ENCODE measurements at places on chromosomes 7 and 10. TPM values are rescaled to one million over a fixed set of nuclear protein-coding genes. Genes with fewer than 3 reads are reported as not detected.

SCART1 gene
- total RNA-seq, result 2.2 TPM

ANKRD61 gene
- total RNA-seq, result not detected

SPDYE9 gene
- total RNA-seq, result not detected

HGF gene
- 285 TPM for total RNA-seq

NPFFR1 gene
- total RNA-seq, result not detected

PNLIPRP1 gene
- not detected for total RNA-seq

BET1 gene
- total RNA-seq, result 39.8 TPM

PTF1A gene
- total RNA-seq, result not detected

GARIN1A gene
- total RNA-seq, result 0.19 TPM

BMS1 gene
- 10.1 TPM for total RNA-seq

EFCAB10 gene
- not detected for total RNA-seq

ABCC2 gene
- total RNA-seq, result 1.8 TPM

TMEM140 gene
- total RNA-seq, result 25.7 TPM

APBB1IP gene
- 8.4 TPM for total RNA-seq

LIPN gene
- not detected for total RNA-seq

RSPH10B2 gene
- not detected for total RNA-seq

AVPI1 gene
- 6.8 TPM for total RNA-seq

SRRM3 gene
- 7.9 TPM for total RNA-seq

GJD4 gene
- total RNA-seq, result not detected

ACSM6 gene
- not detected for total RNA-seq

NEBL gene
- 28.7 TPM for total RNA-seq

TEX36 gene
- not detected for total RNA-seq

SYT15 gene
- total RNA-seq, result under 0.01 TPM

FAM20C gene
- total RNA-seq, result 142 TPM

PTCD1 gene
- total RNA-seq, result 6.7 TPM

ZNF37A gene
- 15.3 TPM for total RNA-seq

TMEM139 gene
- not detected for total RNA-seq

GNAT3 gene
- total RNA-seq, result not detected

CHAT gene
- not detected for total RNA-seq

HECW1 gene
- total RNA-seq, result not detected

SCD gene
- total RNA-seq, result 89.5 TPM

TAS2R41 gene
- total RNA-seq, result not detected

ERVW-1 gene
- not detected for total RNA-seq

BAG3 gene
- total RNA-seq, result 50.5 TPM

TRIM50 gene
- not detected for total RNA-seq

TFEC gene
- not detected for total RNA-seq

CPA2 gene
- total RNA-seq, result not detected

TRPV5 gene
- total RNA-seq, result not detected

KDM7A gene
- total RNA-seq, result 3.6 TPM

ZNF727 gene
- 0.20 TPM for total RNA-seq

LIPA gene
- total RNA-seq, result 45.1 TPM

TAS2R39 gene
- total RNA-seq, result not detected

AKR1C4 gene
- total RNA-seq, result not detected

TFR2 gene
- total RNA-seq, result not detected

PRF1 gene
- not detected for total RNA-seq

STAG3 gene
- 0.87 TPM for total RNA-seq

GCK gene
- total RNA-seq, result 0.69 TPM

ADAMTS14 gene
- 0.50 TPM for total RNA-seq
